A673 (cell line): ENCODE measurements at places on chromosomes 1 and 21.

- DNase-seq, result no peak
Observed at GRCh38 chr1:157852476-157852875, 10.9 kb upstream of the CD5L start.

- DNase-seq, result peak; percentile 3
Observed at GRCh38 chr21:24514081-24514733, 1093.1 kb downstream of the MRPL39 start.

GRCh38 chr1:9151328-9151860 is 22.5 kb upstream of the GPR157 start:
- DNase-seq, result no peak

DNA sequence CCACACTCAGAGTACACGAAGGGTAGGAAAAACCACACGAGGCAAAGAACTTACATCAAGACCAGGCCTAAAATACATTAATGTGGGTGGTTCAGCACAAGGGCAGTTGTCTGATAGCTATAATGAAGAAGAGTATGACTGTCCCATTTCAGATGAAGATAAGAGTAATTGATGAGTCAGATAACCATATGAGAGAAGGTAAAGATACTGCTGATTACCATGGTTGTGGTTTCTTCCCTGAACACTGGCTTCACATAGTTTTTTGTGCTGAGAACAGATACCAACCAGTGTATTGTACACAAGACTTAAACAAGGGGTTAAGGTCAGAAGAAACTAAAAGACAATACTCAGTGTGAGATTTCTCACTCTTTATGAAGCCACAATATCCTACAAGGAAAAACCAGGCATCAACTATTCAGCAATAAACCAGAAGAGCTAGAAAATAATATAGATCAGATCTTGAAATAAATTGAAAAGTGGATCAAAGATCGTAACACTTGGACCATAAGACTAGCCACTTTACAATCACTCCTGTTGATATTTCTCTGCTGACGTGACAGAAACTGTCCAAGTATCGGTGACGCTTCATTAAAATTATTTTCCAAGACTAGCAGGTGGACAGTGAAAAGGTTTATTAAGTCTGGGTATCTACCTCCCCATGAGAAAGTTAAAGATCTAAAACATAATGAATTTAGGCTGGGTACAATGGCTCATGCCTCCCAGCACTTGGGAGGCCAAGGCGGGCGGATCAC is 28.6 kb downstream of the PUM1 start:
- DNase-seq, result no peak

DNA sequence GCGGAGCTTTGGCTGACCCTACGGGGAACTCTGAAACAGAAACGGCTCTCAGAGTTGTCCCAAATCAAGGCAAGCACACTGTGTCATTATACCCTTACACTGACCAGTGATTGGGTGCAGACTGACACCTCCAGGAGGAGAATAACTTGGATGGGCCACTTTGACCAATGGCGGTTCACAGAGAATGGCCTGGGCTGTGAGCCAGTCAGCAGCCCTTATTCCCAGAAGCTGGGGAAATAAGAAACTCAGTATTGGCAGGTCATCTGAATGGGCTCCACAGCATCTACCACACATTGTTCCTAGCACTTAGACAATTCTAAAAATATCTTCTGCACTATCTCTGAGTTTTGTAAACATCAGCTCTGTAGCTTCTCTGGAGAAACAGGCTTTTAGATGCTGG is 265.2 kb downstream of the ADGRL2 start:
- no peak for DNase-seq

GRCh38 chr1:156445789-156446263 is 54.7 kb downstream of the MEF2D start:
- peak; percentile 92 for DNase-seq

DNA sequence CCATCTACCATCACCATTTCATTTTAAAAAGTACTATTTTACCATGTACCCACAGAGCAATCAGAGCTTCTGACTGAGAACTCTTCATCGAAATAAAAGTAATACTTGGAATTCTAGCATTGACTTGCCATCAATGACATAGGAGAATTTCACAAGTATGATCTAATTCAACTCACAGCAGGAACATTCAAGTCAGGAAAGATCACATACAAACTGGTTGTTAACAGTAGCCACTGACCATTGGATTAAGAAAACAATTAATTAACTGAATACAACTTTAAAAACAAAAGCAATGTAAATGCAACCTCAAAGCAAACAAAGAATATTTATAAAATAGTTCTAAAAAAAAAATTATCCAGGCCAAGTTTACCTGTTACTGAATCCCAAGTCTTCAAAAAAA is 18.8 kb downstream of the RNF115 start:
- DNase-seq, result no peak
